ENCODE measurements at places on chromosomes 12 and 14.

- peak; percentile 33 for DNase-seq
Observed at GRCh38 chr14:104443391-104444158, 136.0 kb upstream of the C14orf180 start.

DNA sequence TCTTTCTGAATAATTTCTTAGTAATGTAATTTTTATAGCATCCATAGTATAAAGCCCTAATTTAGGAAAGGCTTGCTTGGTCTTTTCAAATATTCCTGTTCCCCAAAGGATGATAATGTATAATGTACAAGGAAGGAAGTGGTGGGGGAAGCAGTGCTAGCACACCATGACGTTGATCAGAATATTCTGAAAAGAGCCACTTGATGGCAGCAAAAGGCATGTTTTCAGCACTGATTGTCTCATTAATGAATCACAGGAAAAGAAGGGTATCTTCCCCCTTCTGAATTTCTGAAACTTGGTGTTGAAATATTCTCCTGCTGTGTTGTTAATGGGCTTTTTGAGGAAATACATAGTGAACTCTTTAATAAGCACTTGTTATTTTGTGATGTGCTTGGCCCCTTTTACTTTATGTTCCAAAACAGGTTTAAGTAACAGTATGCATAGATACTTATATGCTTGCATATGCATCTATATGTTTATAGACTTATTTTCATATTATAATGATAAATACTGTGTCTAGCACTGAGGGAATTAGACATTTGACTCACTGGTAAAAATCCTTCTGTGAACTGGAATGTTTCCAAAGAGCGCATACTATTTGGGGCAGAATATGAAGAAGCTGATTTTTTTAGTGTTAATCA, 122.0 kb downstream of the TMEM117 start:
- DNase-seq, result no peak

- no peak for DNase-seq
Observed at GRCh38 chr12:116933512-116934246, 22.9 kb downstream of the FBXW8 start.

DNA sequence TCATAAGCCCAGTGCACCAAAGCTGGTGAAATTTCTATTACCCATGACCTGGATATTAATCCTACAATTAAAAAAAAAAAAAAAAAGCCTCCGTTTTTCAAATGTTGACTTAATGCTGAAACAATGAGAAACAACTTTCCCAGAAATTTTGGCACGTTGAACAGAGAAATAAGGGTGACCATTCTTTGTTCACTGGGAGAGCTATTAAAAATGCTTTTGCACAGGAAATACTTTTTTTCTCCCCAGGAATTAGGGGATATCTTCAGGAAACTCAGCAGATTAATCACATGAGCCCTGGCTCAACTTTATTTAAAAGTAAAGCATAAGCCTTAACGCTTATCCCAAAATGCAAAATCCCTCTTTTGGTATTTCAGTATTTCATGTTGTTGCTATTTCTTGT, 54.8 kb upstream of the FLRT2 start:
- DNase-seq, result no peak

GRCh38 chr12:91774434-91774921, 371.2 kb downstream of the BTG1 start:
- no peak for DNase-seq

GRCh38 chr12:47736216-47736615, 10.9 kb upstream of the ENDOU start:
- no peak for DNase-seq

GRCh38 chr12:85182699-85183098, 97.3 kb upstream of the ALX1 start:
- DNase-seq, result no peak

DNA sequence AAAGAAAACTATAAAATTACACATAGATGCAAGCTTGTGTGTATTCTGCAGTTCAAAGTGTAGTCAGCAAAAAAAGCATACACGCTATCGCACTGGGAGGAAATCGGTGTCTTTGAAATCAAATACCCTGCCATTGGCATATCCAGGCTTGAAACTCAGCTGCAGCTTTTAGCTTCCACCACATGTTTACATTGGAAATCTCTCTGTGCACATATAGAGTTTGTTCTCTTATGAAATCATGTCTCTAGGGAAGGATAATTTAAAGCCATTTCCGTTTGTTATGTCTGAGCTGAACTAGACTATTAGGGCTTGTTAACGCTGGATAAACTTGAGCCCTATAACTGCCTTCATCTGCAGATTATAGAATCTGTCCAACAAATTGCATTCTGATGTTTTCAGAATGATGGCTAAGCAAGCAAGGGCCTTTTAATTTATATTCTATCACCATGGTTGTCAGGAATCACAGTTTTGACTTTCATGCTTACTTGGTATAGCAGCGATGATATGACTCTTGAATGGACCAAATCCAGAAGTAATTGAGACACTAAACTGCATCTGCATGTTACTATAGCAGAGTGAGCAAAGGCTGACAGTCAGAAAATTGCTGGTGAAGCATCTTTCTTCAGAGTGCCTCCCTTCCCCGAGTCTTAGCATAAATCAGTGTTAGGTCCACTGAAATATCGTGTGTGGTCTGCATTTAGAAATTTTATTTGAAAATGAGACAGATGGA, 442.8 kb downstream of the ZFP36L1 start:
- DNase-seq, result no peak

- no peak for DNase-seq
Observed at GRCh38 chr12:56431850-56432249, 17.4 kb downstream of the TIMELESS start.

- DNase-seq, result no peak
Observed at GRCh38 chr12:3332188-3332587, 158.8 kb upstream of the PRMT8 start.

DNA sequence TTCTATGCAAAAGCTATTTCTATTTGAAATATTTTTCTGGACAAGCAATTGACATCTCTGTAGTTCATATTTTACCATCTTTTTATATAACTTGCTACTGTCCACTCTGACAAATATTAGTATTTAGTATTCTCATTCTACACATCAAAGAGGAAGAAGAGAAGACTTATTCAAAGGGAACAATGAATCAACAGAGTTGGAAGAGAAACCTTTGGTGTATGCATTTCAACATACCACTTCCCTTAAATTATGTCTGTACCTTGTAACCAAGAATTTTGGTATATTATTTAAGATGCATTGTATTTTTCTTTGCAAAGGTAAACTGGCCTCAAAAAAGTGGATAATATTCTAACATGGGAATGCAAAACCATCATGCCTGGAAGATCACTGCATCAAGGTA, 72.1 kb upstream of the DUSP6 start:
- no peak for DNase-seq

GRCh38 chr12:105507311-105508038, 177.0 kb downstream of the C12orf75 start:
- no peak for DNase-seq

- DNase-seq, result no peak
Observed at GRCh38 chr12:38137287-38137686, 179.3 kb upstream of the ALG10B start.

DNA sequence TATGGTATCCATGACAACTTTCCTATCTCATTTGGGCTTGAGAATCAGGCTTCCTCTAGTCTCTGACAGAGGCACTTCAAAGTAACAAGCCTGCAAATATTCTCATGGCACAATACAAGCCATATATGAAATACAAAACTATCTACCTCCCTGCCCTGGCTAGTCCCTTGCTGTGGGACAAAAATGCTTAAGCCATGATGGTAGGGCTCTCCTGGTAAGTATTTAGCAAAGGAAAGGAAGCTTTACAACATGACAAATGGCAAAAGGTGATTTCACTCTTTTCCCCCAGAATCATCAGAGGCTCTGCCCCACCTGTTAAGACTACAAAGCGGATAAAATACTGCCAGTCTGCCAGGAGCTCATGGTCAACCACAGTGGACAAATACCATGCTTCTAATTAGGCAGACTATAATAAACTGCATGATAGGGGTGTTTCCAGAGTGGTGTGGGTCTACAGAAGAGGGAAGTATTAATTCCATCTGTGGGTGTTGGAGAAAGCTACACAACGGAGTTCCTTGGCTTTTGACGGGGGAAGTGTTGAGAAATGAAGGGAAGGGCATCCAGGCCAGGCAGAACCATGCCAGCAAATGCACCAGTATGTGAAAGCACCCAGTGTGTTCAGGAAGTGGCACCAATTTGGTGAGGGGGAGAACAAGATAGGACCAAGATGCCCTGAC, 92.9 kb downstream of the SPTSSA start:
- no peak for DNase-seq

DNA sequence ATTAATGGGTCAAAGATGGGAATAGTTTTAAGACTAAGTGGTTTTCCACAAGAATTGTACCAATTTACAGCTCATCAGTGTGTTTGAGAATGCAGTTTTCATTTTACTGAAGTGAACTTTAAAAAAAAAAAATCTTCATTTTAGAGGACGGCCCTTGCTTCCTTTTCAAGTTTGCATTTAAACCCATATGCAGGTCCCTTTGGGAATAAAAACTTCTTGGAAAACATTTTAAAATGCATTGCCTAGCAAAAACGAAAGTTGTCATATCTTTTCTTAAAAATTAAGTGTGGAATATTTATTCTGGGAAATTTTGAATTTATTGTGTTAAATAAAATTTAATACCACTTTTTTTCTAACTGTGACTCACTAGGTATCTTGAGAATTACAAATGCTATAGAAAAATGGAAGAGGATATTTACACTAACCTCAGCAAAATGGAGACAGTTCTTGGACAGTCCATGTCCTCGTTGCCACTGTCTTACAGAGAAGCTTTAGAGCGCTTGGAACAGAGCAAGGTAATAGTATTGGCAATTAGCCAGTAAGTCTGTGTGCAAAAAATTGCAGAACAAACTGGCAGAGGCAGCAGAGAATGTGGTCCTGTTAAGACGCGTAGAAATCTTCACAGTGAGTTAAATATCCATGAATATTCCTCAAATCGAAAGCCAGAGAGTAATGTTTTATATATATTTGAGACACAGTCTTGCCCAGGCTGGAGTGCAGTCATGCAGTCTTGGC, 209.7 kb downstream of the SYNE2 start:
- DNase-seq, result no peak
